ENCODE measurements at places on chromosomes 12 and 14.

GRCh38 chr12:4250691-4251090 lies 22.9 kb upstream of the CCND2 start:
- DNase-seq: no peak

- DNase-seq: no peak
Observed at GRCh38 chr14:97025722-97026121, 228.5 kb downstream of the VRK1 start.

GRCh38 chr12:51889216-51890132 lies 1.6 kb downstream of the ANKRD33 start:
- DNase-seq: peak; percentile 32

- DNase-seq: no peak
Observed at GRCh38 chr12:21675641-21676040, 18.0 kb upstream of the LDHB start.

GRCh38 chr12:115017346-115017745 lies 333.4 kb upstream of the TBX3 start:
- no peak for DNase-seq

DNA sequence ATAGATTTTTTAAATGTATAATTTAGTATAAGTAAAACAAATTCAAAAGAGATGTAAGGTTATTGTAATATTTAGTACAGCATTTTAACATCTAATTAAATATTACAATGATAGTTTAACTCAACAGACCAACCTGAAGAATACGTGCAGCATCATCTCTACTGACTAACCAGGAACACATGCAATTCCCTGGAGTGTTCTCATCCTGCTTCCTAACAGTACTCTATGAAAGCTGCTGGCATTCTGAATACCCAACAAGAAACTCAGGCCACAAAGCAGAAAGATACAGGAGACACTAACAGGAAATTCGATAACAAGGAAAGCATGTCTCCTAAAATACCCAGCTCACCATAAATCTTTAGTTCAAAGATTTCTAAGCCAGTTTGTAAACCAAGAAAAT lies 58.3 kb downstream of the CEP83 start:
- DNase-seq: no peak

DNA sequence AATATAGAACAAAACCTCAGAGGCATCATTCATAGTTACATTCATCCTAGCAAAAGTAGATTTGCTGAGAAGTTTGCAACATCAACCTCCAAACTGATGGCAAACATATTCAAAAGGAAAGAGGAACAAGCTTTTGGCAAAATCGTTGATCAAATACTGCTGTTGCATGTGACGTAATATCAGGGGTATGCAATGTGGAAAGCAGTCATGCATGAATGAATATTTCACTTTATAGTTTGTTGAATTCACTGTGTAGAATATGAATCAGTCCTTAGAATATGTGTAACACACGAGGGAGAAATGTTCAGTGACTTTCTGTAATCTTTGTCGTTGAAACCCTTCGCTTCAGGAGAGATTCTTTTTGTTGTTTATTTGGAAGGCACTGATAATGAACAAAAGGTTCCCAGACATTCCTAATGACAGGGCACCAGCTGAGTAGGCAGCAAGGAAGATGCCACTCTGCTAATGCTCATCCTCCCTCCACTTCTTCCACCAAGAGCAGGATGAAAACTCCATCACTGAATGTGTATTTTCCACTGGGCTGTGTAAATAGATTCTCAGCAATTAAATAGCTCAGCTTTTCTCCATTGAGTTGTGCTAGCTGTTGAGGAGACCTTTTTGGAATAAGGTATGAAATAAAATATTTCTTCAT lies 126.1 kb downstream of the PELI2 start:
- DNase-seq: no peak

GRCh38 chr12:31821484-31821883 lies 92.7 kb upstream of the AMN1 start:
- DNase-seq: no peak

- peak; percentile 59 for DNase-seq
Observed at GRCh38 chr12:3777206-3777809, 24.4 kb upstream of the CRACR2A start.

- DNase-seq: no peak
Observed at GRCh38 chr12:124629789-124630480, 62.5 kb upstream of the NCOR2 start.

DNA sequence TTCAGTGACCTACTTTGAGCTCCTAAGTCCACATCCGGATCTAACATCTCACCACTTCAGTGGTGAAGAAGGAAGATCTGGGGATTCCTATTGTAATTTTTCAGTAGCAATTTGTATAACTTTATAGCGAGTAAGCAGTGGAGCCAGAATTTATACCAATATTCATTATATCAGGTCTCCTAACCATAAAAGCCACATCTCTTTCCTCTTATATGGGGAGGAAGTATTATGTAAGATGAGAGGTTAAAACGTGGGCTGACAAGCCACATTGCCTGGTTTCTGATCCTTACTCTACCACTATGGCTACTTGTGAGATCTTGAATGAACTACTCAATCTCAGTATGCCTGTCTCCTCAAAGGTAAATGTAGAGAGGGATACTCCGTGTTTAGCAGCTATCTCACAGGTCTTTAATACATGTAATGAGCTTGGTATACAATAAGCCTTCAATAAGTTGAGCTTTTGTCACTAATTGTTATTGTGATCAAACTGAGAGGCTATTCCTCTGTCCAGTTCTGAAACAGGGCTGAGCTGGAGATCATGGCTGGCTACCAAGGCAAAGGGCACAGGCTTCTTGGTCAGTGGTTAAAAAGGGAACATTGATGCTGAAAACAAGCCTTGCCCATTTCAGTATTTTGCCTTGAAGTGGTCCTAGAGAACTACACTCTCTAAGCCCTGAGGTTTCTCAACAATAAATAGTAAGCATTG lies 3.3 kb upstream of the TMEM117 start:
- no peak for DNase-seq

DNA sequence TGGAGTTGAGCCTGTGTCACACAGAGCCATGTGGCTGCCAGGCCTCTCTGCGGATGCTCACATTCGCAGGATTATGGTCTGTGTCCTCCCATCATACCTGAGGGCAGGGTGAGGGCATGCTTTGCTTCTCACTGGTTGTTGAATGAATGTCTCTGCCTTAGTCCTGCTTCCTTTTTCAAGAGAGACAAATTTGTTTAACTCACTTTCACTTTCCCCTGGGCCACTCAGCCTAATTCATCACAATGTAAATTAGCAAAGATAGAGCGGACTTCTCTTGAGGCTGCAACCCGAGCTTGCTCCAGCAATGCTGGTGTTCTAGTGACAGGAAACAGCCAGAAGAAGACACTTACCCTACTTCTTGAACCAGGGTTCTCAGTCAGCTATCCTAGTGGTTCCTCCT lies 35.5 kb upstream of the PAX9 start:
- no peak for DNase-seq

GRCh38 chr12:46461459-46461858 lies 88.9 kb upstream of the SLC38A2 start:
- no peak for DNase-seq

DNA sequence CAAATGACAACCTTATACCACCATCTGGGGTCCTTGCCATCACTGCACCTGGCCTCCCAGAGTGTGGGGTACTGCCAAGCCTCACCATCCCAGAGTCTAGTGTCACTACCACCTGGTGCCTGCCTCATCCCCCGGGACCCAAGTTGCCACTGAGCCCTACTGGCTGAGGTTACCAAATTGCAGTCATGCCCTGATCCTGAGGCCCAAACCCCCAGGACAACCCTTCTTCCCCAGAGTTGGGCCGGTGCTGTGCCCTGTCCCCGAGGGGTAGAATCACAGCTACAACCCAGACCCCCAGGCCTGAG lies 8.4 kb upstream of the SFSWAP start:
- no peak for DNase-seq

DNA sequence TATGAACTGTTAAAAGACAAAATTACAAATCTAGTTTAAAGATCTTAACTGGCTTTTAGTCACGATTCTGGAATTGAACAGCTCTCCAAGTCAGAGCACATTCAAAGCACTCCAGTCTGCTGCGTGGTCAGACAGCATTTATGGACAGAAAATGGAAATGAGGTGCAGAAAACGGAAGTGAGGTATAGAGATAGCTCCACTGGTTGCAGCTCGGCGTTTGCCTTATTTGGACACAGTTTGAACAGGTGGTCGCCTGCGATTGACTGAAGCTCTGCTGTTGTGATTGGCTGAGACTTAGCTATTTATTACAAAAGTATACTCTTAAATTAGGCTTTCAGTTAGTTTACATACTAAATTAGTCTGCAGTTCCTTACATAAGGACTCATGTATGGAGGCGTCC lies 28.3 kb downstream of the TRIM9 start:
- DNase-seq: no peak

DNA sequence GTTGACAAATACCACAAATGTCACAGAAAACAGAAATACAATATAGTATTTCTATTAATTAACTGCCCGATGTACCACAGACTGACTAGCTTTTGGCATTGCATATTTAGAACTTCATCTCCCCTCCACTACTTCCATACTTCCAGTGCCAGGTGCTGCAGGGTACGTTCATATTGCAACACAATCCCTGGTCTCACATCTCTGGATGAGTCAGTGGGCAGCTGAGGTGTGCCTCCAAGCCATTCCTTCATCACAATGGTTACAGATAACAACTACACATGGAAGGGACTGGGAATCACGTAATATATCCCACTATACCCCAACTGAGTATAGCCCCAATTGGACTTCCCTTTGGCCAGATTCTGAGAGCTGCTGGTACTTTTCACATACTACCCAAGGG lies 31.1 kb downstream of the CCDC198 start:
- no peak for DNase-seq

GRCh38 chr12:12673296-12673695 lies 22.7 kb downstream of the GPR19 start:
- no peak for DNase-seq

DNA sequence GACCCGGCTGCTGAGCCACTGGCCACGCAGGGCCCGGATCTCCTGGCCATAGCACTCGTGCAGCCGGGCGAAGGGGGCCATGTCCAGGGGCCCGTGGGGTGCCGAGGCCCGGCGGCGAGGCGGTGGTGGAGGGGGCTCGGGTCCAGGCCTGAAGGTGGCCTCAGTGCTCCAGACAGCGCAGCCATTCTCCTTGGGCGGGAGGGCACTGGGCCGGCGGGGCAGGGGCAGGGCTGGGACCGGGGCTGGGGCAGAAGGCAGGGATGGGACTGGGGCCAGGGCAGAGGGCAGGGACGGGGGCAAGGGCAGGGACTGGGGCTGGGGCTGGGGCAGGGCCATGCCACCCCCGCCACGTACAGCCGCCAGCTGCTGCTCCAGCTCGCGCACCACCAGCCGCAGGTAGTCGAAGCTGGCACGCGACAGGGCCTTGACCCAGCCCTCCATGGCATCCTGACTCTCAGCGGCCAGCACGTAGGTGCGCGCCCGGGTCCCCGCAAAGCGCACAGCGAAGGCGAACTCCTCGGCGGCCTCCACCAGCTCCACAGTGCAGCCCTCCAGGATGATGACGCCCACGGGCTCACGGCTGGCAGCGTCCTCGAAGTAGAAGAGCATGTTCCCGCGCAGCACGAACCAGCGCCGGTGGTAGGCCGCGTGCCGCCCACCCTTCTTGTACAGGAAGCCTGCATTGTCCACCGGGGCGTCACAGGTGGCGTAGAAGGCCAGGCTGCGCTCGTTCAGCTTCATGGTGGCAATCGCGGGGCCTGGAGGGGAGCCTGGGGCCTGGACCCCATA lies 6.0 kb downstream of the PHETA1 start:
- no peak for DNase-seq

GRCh38 chr14:105069871-105070759 lies 4.9 kb upstream of the GPR132 start:
- no peak for DNase-seq
